ENCODE measurements at places on chromosomes 4 and X.

DNA sequence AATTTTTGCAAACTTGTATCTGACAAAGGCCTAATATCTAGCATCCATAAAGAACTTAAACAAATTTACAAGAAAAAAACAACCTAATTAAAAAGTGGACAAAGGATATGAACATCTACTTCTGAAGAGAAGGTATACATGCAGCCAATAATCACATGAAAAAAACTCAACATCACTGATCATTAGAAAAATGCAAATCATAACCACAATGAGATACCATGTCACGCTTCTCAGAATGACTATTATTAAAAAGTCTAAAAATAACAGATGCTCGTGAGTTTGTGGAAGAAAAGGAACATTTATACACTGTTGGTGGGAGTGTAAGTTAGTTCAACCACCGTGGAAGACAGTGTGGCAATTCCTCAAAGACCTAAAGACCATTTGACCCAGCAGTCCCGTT, 24.0 kb downstream of the CEP44 start:
- no peak for DNase-seq

GRCh38 chrX:67648361-67648760, 104.5 kb downstream of the AR start:
- no peak for DNase-seq

DNA sequence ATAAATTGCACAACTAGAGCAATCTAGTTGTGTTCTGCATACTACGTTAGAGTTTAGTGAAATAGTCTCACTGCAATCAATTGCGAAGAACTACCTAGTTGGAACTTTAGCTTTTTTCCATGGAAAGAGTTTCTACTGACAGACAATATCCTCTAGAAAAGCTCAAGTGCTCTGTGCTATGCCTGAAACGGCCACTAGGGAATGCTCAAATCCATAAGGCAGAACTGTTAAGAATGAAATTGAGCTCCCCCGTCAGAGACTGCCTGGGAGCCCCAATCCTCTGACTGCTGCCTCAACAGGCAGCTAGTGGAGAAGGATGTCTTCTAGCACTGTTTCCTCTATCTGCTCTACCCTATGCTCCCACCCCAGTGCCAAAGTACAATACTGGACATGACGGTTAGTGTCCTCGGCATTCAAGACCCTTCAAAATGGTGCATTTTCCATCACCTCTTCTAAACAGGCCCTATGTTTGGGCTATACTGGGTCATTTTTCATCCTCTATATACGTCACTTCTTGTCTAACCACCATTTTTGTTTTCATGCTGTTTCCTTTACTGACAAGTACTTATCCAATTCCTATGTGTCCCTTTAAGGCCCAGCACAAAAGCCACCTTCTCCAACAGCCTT, 35.3 kb downstream of the FRMD7 start:
- DNase-seq: peak; percentile 11

DNA sequence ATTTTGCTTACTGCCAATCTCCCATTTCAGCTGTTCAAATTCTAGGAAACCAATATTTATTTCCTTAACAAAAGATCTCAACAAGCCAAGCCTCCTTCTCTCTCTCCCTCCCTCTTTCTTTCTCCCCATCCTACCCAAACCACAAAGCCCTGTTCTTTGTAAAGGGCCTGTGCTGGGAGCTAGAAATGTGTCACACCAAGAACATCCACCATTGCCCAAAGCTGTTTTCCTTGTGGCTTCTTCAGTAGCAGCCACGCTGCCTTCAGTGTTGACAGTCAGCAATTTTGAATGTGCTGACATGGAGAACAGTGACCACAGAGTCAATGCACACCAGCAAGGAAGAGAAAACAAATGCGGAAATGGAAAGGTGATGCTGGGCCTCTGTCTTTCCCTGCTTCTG, 203.0 kb downstream of the MAML3 start:
- DNase-seq: no peak

DNA sequence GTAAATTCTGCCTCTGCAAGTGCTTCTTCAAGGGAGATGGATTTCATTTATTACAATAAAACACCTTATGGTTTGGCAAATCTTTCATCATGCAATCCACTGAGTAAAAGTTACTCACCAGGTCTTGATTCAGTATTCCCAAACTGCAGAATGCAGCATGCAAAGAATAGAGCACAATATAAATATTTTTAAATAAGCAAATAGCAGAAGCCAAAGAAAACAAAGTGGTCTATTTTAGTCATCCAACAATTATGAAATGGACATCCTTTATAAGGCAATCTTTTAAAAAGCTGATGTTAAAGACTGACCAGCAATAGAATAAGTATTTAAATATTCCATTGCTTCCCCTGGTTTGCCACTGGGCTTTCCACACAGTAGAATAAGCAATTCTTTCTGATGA, 59.5 kb downstream of the SLC39A8 start:
- no peak for DNase-seq

DNA sequence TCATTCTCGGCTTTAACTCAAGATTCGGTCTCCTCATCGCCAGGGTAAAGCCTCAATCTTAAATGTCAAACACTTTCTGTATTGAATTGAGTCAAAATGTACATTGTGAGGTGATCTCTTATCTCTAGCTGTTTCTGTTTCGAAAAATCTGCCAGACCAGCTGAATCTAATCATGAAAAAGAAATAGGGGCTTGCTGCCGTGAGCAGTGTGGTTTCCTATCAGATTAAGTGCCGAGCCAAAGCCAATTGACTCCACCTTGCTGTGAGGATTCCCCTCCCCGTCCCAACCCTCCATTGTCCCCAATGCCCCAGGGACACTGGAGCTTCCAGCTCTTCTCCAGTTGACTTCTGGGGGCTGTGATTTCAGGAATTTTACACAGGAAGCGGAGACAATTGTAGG, 12.5 kb upstream of the CRLF2 start:
- no peak for DNase-seq

- no peak for DNase-seq
These were observed 17.1 kb upstream of the PAGE2B start for GRCh38 chrX:55057675-55058249.

- DNase-seq: no peak
These were observed 118.8 kb upstream of the TENM3 start for GRCh38 chr4:182124359-182124758.

DNA sequence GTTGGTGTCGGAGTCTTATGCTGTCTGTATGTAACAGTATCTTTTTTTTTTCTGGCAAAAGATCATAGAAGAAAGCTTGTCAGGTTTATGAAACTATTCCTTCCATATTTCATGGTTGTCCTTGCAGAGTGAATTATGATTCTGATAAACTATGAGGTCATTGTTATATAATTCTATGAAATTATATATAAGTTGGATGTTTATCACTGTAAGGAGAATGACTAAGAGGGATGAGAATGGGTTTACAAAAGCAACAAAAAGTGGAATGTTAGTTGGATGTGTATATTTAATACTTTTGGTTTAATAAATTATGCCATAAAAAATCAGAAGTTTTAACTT, 43.1 kb downstream of the RAPGEF2 start:
- no peak for DNase-seq

DNA sequence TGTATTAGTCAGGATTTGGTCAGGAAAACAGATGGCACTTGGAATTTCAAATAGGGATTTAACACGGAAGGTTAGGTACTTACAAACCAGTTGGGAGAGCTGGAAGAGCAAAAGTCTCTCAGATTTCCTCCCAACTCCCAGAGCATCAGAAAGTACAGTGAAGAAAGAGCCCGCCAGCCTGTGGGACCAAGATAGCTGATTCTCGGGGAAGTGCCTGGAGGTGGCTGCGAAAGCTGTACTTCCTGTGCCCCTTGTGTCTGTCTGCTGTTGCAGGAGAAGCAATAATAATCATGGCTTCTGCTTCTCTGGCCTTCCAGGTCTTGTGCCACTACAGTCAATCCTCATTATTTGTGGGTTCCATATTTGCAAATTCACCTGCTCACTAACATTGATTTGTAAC, 221.0 kb upstream of the BCOR start:
- DNase-seq: no peak

DNA sequence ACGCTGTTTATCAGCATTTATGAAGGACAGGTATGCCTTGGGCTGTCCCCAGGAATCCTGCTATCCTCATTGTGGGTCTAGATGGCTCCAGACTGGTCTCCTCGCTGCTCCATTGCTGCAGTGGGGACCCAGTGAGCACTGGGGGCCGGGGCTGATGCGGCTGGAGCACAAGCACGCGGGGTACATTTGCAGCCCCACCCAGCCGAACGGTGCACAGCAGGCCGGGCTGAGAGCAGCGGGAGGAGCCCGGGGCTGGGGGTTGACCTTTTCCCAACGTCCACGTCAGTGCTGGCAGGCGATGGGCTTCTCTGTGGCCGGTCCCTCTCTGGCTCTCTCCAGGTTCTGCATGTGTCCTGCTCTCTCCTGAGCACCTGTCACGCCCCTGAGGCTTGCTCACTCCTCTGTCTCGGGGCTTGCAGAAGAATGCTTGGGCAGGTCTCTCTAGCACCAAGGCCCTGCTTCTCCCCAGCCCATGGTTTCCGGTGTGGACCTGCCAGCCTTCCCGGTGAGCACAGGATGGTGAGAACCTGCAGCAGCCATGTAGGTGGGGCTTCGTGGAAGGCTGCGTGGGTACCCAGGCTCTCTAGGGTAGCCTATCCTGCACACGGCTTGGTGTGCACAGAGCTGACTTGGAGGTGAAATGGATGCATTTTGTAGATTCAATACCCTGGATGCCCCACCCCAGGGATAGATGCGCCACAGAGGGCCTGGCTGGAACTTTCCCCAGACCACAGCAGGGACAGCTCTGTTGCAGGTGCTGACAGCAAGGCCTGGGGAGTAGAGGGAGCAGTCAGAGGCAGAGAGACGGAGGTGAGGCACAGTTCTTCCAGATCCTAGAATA, 89.1 kb upstream of the ADRA2C start:
- DNase-seq: no peak

DNA sequence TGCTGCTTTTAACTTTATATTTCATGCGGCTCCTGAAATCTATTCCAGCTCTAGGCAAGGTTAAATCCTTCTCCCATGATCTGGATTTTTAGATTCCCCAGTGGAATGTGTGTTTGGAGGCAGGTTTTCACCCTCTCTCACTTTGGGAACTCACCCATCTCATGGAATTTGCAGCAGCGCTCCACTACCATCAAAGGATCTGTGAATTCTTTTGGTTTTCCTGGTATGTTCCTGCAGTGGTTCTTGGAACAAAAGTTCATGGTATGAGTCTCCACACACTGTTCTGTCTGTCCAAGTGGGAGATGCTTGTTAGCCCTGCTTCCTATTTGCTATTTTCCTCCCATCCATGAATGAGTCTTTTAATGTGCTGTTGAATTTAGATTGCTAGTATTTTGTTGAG, 14.0 kb downstream of the APOOL start:
- DNase-seq: no peak

- DNase-seq: no peak
These were observed 206.5 kb upstream of the STS start for GRCh38 chrX:6941041-6941440.

- DNase-seq: no peak
These were observed 200.4 kb downstream of the ADGRL3 start for GRCh38 chr4:61400439-61401038.

- DNase-seq: no peak
These were observed 51.0 kb upstream of the RASGEF1B start for GRCh38 chr4:81522711-81523110.

GRCh38 chr4:165137205-165137604, 24.5 kb upstream of the TMEM192 start:
- DNase-seq: no peak

- no peak for DNase-seq
These were observed 83.0 kb downstream of the HTRA3 start for GRCh38 chr4:8352368-8353157.

- no peak for DNase-seq
These were observed 47.2 kb downstream of the SEL1L3 start for GRCh38 chr4:25815586-25815985.

DNA sequence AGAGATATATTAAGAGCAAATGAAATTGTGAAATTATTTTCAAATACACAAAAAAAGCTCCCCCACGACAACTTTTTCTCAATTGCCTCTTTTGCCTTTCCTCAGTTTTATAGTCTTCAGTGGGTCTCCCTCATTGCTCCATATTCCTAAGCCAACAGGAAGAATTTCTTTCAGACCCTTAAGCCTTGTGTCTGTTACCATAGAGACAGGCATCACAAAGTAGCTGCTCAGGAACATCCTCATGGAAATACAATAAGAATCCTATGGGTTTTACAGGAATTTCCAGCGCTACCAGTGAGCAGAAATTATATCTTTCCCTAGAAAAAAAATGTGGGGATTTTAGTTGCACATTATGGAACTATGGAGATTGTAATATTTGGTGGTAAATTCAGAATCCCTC, 121.9 kb upstream of the DMD start:
- DNase-seq: no peak

DNA sequence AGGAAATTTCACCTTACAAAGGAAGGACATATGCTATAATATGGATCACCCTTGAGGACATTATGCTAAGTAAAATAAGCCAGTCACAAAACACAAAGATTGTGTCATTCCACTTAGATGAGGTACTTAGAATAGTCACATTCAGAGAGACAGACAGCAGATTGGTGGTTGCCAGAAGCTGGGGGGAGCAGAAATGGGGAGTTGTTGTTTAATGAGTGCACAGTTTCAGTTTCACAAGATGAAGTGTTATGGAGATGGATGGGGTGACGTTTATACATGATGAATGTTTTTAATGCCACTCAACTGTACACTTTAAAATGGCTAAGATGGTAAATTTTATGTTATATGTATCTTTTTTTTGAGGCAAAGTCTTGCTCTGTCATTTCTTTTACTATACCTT, 14.8 kb upstream of the SPON2 start:
- no peak for DNase-seq

- DNase-seq: peak; percentile 43
These were observed 20.9 kb upstream of the MTM1 start for GRCh38 chrX:150547375-150548115.

DNA sequence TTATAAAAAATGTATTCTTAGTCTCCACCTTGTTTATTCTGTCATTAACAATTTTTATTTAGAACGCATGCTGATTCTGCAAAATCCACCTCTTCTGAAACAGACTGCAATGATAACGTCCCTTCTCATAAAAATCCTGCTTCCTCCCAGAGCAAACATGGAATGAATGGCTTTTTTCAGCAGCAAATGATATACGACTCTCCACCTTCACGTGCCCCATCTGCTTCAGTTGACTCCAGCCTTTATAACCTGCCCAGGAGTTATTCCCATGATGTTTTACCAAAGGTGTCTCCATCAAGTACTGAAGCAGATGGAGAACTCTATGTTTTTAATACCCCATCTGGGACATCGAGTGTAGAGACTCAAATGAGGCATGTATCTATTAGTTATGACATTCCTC, 75.6 kb upstream of the SMARCA5 start:
- no peak for DNase-seq

- no peak for DNase-seq
These were observed 112.6 kb upstream of the FAM9A start for GRCh38 chrX:8913655-8914409.

- no peak for DNase-seq
These were observed 1016.5 kb downstream of the SH3BGRL start for GRCh38 chrX:82218361-82218760.

DNA sequence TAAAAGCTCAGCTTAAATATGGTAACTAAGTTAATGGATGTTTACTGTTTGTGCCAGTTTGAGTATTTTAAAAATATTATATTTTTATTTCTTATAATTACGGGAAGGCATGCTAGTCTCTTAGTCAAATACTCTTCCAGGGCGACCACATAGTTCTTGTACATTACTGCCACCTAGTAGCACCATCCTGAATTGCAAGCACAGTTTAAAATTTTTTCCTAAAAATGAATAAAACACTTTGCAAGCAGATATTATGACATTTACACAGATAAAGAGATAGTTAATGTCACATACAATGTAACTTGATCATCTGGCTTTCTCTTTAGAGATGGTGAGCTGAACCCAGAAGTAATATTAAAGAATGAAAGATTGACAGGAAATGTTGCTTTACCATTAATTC, 11.5 kb downstream of the NDP start:
- DNase-seq: no peak

GRCh38 chrX:68292471-68292870, 140.8 kb downstream of the OPHN1 start:
- no peak for DNase-seq
